ENCODE measurements at places on chromosomes 11 and 22.

GRCh38 chr11:68380786-68381622 lies 68.6 kb downstream of the LRP5 start:
- DNase-seq = no peak

GRCh38 chr11:17694494-17695110 lies 24.8 kb upstream of the MYOD1 start:
- DNase-seq = no peak

DNA sequence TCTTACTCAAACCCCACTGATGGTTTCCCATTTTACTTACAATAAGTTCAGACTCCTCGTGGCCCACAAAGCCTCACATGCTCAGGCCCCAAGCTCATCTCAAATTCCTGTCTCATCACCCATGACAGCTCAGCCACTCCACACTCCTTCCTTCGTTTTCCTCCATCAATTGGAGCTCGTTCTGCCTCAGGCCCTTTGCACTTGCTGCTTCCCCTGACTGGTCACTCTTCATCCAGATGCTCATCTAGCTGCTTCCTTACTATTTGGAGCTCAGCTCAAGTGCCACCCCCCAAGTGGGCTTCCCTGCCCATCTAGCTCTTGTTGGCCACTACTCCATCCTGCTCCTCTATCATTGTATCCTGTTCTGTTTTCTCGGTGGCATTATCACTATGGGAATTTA lies 46.8 kb upstream of the LRRC32 start:
- DNase-seq = no peak

DNA sequence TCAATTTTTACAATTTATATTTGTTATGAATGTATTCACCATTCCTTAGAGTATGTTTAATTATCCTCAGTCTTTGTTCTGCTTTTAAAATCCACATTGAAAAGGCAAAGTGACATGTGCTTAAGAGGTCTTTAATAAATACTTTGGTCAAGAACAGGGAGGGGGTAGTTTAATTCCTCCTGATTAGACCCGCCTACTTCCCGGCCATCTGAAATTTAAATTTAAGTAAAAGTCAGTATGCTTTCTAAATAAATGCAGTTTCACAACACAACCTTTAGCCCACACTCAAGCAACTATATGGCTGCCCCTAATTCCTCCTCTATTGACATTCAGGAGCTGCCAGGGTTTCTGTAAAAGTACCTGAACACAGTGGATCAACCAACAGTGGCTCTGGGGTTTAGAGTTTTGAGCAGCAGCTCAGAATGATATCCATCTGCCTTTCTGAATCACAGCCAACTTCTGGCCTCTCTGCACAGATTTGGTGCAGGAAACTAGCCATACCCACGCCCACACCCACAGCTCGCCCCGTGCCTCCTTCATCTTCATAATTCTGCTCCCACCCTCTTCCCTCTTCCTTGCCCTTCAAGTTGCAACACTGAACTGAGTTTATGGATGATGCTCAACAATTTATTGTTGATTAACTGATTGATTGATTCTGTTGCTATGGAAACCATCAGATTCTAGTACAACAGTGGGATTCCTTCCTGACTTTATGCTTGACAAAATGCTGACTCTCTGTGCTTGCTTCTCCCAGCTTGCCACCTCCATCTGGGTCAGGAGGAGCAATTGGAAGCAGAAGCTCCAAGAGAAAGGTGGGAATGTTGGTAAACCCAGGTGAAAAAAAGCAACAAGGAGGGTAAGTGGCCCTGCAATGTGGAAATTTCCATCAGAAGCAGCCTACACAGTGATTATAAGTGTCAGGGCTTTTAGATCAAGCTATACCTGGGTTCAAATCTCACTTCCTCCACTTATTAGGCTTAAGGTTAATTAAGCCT lies 70.8 kb downstream of the PANX1 start:
- no peak for DNase-seq

All from stimulated activated CD8-positive, alpha-beta memory T cell treated with anti-CD3 and anti-CD28 coated beads, Interleukin-4, amount 100 ng/mL, for 1 hour (primary cell).